ENCODE measurements at places on chromosomes 7 and 10.

- DNase-seq: no peak
These were observed 26.7 kb upstream of the CRHR2 start for GRCh38 chr7:30708983-30709382.

DNA sequence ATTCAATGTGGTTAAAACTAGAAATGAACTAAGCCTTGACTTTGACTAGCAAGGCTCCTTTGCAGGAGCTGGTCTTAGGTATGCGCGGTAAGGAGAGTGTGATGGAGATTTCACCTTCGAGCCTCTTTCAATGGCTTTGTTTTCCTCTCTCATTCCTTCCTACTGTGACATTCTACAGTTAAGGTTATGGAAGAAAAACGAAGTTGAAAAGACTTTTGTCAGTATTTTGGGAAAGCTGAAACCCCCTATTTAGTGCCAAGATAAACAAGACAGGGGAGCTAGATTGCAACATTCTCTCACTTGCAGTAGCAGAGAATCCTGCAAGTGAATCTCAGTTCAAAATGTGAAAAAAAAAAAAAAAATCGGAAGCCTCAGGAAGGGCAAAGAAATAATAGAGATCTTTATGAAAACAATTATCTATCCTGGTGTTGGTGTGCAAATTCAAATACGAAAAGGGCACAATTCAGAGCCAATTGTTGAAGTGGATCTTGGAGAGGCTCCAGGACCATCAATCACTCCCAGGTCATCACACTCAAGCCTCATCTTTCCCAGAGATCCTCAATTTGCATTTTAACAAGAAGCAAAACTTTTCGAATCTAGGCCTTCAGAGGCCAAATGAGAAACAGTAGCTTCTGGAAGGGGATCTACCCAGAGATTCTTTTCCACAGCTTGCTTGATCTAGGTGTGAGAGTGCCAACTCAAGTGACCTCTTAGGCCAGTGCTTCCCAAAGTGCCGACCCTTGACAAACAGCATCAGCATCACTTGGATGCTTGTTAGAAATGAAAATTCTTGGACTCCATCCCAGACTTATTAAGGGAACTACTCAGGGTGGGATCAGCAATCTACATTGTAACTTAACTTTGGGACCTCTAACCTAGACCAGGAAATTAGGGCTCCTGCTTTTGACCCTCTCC lies 163.8 kb downstream of the INHBA start:
- DNase-seq: no peak

DNA sequence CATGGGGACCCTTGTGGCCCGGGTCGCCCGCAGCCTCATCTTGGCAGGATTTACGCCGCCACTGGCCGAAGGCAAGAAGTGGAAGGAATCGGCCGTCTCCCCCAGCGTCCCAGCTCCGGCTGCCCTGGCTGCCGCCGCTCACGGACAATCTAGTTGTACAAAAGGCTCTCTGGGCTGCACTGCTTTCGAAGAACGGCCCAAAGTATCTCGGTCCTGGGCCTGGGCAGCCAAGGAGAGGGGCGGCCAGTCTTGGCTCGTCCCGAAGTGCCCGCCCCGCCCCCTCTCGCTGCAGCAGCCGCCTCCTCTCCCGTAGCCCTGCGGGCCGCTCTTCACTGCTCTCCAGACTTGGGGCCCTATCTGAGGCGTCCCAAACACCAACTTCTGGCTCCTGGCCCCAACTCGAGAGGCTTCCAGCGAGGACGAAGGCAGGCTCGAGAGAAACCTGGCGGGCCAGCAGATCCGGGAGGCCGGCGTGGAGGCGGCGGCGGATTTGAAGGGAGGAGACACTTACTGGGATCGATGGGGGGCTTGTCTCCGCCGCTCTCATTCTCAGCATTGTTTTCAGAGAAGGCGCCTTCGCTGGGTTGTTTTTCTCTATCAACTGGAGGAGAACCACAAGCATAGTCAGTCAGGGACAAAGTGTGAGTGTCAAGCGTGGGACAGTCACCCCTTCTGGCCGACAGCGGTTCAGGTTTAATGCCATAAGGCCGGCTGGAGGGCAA lies 809 bp downstream of the HOXA9 start:
- DNase-seq: no peak

DNA sequence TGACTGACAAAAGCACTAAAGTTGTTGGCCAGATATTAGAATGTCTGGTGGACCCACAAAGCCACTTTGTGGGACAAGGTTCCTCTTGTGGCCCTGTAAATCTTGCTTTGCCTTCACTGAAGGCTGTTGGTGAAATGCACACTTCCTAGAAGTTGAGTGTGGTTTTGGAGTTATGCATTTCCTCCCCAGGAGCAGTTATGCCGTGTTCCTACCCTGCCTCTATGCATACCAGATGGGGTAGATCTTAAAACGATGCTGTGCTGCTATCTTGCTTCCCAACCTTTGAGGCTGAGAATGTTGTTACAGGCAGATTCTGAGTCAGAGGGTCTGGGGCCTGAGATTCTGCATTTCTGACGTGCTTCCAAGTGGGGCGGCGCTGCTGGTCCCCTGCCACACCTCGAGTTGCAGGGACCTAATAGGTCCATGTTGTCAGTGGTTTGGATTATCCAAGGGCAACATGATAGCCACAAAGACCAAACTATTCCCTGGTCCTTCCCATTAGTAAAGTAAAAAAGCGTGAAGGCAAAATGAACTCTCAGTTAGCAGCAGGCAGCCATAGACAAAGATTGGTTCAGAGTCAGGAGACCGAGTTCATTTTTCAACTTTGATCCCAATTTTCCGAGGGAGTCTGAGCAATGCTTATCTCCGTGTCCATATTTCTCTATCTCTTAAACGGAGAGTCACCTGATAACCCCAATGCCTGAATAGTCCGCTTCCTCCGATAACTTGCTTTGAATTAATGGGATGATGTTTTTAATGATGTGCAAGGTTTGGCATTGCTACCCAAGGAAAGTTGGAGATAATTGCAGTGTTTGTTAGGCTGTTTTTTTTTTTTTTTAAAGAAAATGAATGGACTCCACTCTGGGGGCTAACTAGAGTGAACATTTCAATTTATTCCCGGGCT lies 55.8 kb downstream of the CDHR3 start:
- DNase-seq: no peak

DNA sequence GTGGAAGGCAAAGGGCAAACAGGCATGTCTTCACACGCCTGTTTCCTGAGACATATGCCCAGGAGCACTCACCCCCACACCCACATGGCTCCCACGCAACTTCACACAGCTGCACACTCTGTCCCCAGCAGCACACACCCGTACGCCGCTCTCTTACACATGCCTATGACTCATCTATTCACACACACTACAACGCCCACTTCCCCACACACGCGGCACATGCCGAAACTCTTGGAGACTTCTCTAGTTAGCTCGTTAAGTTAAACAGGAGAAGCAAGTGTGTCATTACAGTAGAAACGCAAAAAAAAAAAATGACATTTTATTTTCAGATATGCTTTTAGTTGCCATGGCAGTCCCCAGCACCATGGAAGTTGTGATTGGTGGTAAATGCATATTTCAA lies 6.7 kb downstream of the CALN1 start:
- no peak for DNase-seq

DNA sequence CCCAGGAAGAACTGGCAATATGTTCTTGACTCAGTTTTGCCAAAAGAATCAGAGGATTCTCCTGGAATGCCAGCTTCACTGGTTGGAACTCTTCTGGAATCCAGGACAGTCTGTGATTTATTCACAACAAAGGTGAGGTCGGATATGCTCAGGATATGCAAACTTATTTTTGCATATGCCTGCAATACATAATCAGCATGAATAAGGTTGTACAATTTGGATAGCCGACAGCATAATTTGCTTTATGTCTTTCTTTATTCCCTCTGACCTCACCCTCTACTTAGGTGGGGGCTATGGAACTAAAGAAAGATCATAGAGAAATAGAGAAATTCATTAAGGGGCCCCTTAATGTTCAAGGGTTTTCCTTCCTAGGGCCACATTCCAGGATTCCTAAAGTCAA lies 57.6 kb upstream of the AKR1E2 start:
- DNase-seq: no peak

GRCh38 chr10:67433276-67433675 lies 262.7 kb downstream of the CTNNA3 start:
- no peak for DNase-seq

- no peak for DNase-seq
These were observed 13.6 kb upstream of the GPR37 start for GRCh38 chr7:124779194-124779593.

DNA sequence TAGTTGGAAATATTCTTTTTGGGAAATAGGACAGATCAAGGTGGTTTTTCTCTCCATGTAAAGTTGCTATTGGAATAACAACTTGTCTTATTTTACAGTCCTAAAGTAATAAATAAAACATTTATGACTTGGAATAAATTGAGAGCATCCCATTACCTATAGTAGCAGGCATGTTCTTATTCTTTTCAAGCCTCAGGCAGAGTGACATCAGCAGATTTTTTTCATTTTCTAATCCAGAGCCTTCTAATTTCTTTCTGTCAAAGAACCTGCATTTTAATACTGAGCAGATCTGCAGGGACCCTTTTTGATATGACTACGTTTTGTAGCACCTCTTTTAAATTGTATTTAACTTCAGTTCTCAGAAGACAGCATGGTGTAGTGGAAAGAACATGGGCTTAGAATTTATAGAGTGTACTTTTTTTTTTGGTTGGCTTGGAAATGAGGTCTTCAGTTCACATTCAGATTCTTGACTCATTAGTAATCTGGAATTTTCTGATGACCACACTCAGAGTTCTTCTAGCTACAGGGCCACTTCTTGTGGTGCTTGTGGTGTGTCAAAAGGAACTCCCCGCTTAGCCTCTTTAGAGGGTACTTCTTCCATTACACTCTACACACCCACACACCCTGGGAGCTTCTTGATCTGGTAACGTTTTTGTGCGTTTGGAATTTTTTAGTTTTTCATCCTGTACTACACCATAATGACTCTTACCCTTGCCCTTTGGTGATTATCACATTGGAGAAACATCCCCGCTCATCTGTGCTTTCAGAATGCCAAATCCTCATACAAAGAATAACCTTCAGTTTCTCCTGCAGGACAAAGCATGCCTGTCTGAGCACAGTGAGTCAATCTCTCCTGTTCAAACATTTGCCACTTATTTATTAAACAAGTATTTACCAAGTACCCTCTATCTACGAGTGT lies 34.6 kb downstream of the AGK start:
- peak; percentile 89 for DNase-seq

DNA sequence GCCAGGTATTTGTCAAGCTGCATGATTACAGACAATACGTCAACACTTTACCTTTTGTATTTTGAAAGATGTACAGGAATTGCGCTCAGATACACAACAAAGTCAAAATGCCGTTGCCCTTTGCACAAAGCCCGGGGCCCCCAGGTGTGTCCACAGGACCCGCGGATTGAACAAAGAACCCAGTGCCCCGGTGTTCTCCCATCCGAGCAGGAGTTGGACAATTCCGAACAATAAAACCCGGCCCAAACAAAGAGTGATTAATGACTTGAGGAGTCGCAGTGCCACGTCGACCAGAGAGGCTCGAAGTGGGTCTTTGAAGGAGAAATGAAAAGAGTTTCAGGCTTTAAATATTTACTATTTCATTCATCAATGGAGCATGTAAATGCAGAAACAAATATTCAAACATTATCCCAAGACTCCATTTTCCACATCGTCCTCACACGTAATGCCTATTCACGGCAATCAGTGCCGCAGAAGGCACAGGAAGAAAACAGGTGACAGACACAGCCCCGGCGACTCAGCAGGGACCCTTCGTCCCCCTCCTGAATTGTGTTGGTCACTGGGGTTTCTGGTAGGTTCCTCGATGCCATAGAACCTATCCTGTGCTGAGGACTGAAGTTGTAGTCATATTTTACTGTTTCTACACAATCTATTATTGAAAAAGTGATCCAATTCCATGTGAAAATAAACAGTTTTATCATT lies 70.9 kb upstream of the MGMT start:
- no peak for DNase-seq

- DNase-seq: no peak
These were observed 1.7 kb downstream of the TNS3 start for GRCh38 chr7:47580175-47580706.

DNA sequence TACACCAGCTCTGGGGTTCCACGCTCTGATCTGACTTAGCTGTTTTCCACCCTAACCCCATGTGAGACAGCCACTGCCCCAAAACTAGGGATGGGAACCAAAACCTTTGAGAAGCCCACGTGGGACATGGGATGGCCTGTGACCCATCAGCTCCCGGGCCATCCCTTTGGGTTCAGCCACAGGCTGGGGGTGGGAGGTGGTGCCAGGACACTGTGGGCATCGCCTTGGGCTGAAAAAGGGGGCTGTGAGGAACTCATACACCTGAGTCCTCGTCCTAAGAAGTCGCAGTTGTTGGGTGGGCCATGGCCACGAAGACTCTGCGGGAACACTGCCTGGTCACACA lies 379.1 kb downstream of the DNAJB6 start:
- no peak for DNase-seq

DNA sequence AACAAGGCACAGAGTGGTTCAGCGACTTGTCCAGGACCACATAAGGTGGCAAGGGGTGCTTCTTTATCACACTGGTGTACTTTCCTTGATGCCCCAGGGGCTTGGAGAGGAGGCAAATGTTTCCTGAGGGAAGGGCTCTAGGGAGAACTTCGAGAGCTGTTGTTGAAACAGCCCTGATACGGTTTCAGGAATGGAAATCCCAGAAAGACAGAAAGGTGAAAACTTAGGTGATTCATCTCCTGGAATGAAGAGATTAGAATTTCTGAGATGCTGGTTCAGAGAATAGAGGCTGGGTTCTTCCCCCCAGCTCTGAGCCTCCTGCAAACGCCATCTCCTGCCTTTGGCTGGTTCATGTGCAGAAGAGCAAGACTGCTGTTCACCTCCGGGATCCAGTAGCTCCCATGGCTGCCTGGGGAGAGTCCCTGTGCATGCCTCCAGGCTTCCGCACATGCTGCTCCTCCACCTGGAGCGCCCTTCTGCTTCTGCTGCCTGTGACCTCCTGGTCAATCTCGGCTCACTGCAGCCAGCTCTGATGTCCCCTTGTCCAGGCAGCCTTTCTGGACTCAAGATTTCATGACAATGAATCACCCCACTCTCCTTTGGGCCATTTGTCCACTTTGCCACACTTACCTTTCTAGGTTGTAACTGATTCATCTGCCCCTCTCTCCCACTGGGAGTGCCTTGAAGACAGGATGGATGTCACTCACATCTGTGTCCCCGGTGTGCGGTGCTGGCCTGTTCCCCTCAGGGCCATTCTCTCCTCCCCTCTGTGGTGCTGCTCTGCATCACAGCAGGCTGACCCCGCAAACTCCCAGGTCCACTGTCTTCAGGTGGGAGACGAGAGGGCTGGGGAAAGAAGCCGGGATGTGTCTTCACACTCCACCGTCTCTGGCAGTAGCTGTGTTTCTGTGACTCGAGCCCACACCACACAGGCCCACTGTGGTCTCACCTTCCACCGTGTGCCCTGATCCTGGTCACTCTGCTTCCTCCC lies 3.6 kb upstream of the CDH23 start:
- DNase-seq: no peak
